ENCODE measurements at places on chromosomes 16 and 17.

DNA sequence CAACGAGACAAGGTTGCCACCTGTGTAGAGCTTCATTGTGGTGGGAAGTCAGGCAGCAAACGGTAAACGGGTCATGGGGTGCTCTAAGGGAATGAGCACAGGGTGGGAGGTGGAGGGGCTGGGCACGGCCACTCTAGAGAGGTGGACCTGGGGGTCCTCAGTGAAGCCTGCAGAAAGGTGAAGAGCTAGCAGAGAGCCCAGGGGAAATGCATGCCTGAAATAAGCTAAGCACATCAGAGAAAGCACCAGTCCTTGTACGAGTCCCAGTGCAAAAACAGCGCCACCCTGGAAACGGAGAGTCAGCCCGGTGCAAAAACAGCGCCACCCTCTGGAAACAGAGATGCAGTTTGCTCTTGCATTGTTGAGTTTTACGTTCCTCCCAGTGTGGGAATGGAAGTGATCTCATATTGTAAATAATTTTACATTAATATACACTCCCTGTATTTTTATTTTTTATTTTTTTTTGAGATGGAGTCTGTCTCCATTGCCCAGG lies 65.0 kb downstream of the TBC1D16 start:
- peak; percentile 11 for DNase-seq

DNA sequence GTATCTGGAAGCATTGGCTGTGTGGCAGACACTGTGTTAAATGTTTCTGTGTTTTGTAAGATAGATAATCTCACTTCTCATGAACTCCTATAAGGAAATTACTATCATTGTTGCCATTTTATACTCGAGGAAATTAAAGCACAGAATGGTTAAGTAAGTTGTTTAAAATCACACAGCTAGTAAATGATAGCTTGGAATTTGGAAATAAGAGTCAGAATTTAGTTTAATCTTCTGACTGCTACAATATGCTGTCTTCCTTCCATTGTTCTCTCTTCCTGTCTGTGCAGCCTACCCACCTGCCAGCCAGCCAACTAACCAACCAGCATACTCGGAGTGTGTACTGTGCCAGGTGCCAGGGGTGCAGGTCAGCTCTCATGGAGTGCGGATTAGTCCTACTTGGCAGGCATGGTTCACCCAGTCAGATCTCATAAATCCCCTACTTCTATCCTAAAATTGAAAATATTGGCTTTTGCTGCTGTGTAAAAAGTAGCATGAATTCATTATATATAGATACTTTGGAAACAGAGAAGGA lies 79.9 kb upstream of the LGALS9 start:
- no peak for DNase-seq

GRCh38 chr16:85798283-85798776 lies 1.0 kb downstream of the EMC8 start:
- no peak for DNase-seq

GRCh38 chr16:2150418-2151187 lies 2.2 kb downstream of the RAB26 start:
- no peak for DNase-seq

DNA sequence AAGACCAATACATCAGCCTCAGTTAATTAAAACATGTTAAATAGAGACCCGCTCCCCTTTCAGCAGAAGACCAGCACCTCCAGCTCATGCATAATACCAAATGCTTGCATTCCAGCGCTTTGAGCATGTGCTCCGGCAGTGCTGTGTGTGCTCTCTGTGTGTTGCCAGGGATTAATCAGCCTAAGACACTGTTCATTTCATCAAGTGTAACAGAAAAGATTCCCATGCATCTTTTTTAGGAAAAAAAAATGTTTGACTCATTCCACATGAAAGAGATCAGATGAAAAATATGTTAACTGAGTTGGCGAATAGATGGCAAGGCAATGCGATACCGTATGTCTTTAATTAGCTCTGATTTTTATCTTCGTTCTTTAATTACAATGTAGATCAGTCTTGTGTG lies 187.6 kb downstream of the RPTOR start:
- DNase-seq = no peak

- DNase-seq = no peak
These were observed 7.8 kb downstream of the KRT28 start for GRCh38 chr17:40791787-40792436.

GRCh38 chr16:85838876-85839585 lies 39.5 kb downstream of the COX4I1 start:
- DNase-seq = no peak

DNA sequence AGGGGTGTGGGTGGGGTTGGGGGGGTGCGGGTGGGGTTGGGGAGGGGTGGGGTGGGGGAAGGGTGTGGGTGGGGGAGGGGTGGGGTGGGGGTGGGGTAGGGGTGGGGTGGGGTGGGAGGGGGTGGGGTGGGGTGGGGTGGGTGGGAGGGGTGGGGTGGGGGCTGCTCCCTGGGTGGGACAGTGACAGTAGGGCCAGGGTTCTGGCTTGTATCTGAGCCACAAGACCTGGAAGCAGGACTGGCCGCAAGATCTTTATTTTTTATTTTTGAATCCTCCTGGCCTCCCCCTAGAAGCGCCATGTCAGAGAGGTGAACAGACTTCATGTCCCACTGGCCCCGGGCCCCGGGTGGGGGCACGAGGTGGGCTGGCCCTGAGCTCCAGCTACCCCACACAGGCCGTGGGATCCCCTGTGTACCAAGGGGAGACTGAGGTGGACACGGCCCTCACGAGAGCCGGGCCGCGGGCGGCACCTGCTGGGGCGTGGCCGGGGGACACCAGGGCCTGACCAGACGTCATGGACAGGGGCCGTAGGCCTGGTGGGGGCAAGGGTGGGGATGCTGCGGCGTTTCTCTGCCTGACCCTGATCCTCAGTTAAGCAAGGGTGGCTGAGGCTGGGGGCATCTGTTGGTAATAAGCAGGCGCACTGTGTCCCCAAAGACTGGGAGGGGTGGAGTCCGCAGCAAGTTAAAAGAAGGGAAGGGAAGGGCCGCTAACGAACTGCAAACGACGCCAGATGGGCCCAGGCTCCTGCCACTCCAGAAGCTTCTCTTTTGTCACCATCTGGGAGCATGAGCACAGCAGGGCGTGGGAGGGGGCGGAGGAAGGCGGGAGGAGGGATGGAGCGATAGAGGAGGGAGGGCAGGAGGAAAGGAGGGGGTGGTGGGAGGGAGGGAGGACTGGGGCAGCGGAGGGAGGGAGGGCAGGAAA lies 22.3 kb upstream of the PABPN1L start:
- no peak for DNase-seq

GRCh38 chr17:58786586-58787295 lies 31.1 kb downstream of the PPM1E start:
- DNase-seq = no peak

DNA sequence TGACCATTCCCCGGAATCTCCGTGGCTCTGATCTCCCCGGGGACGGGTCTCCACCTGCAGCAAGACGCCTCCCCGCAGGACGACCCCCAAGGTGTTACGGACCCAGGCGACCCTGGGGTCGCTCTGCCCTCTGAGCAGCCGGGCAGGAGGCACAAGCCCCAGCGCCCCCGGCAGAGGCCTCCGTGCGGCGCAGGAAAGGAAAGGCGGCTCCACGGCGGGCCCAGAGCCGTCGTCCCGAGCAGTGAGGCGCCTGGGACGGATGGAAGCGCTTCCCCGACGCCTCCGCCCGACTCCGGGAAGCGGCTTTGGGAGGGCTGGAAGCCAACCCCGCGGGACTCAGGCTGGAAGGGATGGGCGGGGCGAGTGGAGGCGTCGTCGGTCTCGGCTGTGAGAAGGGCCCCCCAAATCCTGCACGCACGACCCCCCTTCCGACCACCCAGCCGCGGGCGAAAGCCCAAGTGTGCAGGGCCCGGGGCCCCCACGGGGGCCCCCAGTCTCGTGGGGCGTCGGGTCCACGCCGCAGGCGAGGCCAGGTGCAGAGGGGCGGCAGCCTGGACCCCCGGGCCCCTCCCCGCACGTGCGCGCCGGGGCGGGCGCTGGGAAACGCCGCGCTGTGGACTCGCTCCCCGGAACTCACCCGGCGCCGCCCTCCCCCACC lies 32.7 kb upstream of the RPH3AL start:
- DNase-seq = peak; percentile 15

DNA sequence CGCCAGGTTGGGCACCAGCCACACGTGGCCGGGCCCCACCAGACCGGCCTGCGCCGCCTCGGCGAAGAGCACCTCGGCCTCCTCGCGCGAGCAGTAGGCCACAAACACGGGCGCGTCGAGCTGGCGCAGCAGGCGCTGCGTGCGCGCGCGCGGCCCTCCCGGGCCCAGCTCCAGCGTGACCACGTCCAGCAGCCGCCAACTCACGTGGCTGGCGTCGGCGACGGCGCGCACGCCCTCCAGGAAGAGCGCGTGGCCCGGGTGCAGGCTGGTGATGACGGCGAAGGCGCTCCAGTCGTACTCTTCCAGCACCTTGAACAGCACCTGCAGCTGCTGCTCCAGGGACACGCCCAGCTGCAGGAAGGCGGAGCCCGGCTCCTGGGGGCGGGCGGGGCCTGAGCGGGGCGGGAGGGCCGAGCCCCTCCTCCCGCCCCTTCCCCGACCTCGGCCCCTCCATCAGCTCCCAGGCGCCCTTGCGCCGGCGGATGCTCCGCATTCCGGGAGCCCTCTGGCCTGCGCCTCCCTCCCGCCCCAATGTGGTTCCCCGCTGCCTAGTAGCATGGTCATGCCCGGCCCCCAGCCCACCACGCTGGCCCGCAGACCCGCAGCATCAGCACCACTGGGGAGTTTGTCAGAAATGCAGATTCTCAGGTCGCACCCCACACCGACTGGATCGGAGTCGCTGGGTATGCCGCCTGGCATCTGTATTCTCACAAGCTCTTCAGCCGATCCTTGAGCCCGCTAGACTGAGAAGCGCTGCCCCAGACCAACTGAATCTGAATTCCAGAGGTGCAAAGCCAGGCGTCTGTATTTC lies 7.2 kb downstream of the GRIN2C start:
- peak; percentile 47 for DNase-seq
